ENCODE measurements at places on chromosomes 4 and X.

- no peak for DNase-seq
These were observed 93.2 kb downstream of the SORBS2 start for GRCh38 chr4:185718578-185719499.

GRCh38 chr4:128256539-128256938, 31.1 kb downstream of the PGRMC2 start:
- DNase-seq, result no peak

GRCh38 chr4:10656420-10656819, 28.1 kb downstream of the CLNK start:
- no peak for DNase-seq

DNA sequence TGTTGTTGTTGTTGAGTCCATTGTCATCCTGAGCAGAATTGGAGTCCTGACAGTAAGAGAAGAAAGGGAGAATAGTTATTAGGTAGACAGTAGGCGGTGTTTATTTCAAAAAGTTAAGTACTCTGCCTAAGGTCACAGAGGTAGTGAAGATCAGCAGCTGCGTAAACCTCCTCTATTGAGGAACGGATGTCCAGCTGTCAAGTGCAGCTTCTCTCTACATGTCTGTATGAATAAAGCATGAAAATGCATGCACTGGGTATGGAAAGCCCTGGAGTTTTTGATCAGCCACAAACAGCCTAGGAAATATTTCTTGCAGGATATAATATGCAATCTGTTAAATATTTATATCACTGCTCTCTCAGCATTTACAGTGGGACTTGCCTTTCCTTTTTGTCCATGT, 109.4 kb upstream of the CBLL2 start:
- no peak for DNase-seq

- no peak for DNase-seq
These were observed 20.7 kb downstream of the QDPR start for GRCh38 chr4:17491196-17491595.

- no peak for DNase-seq
These were observed 11.1 kb downstream of the LEF1 start for GRCh38 chr4:108157655-108158054.

Data from muscle of arm (tissue), 14 donors.